ENCODE measurements at places on chromosomes 3 and 15.

DNA sequence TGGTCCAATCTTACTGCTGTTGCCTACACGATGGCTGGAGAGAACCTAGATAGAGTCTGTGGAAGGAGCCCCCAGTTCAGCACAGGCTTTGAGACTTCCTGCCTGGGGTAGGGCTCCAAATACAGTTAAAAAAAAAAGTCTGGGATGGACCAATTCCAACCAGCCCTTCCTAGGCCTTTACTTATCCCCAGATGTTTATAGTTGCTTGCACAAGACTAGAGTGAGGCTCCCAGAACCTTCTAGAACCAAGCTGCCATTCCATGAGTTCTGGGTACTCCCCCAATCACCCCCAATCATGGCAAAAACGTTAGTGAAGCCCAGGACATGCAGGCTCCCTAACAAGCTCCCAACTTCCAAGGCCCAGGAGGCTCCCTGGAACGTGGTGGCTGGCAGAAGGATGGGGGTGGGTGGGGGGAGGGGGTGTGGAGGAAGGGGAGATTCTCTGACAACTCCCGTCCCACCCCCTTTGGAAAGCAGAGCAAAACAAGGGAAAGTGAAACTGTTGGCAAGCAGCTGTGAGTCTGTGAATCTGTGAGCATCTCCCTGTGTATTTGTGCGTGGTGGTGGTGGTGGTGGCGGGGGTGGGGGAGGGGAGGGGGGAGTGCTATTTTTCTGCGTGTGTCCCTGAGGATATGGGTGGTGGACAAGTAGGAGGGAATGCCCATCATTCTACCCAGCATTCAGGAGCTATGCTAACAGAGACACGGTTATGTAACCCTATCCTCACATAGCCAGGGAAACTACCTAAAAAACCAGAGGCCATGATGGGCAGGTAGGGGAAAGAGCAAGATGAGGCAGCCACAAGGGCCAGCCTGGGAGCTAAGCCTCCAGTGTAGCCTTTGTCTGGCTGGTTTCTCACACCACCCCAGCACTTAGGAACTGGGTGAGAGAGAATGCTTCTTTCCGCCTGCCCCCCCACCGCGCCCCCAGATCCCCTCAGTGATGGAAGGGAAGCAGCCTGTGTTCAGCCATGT is 2.0 kb downstream of the MST1R start:
- no peak for DNase-seq

GRCh38 chr3:45064512-45065372 is 38.6 kb downstream of the CLEC3B start:
- DNase-seq, result no peak

- DNase-seq, result no peak
Measured at GRCh38 chr3:69763458-69763857, 24.2 kb downstream of the MITF start.

GRCh38 chr3:57951066-57951882 is 56.9 kb upstream of the FLNB start:
- no peak for DNase-seq

- DNase-seq, result no peak
Measured at GRCh38 chr15:85649372-85649771, 145.4 kb downstream of the KLHL25 start.

- DNase-seq, result no peak
Measured at GRCh38 chr15:52082197-52083036, 30.2 kb downstream of the BCL2L10 start.

DNA sequence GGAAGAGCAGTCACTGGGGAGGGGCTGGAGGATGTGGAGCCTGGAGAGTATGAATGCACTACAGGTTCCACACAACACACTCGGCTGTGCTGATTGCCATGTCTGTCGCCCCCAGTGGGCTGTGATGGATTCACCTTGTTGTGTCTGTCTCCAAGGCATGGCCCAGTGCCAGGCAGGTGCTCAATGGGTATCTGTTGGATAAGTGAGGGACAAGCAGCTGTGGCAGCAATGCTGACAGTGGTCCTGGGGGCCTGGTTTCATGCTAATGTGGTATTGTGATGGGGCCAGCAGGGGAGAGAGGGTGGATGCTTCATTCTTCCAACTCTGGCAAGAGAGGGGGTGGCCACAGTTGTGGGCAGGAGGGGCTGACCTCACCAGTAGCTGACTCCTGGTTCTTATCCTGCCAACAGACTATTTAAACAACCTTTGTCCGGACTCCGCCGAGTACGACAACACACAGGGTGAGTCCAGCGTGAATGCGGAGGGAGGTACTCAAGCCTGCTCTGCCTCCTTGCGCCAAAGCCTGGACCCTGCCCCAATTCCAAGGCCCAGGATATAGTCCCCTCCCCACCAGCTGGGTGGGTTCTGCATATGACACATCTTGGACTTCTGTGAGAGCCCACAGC is 47.3 kb upstream of the NR2C2 start:
- no peak for DNase-seq

GRCh38 chr3:12413721-12414255 is 70.5 kb upstream of the TSEN2 start:
- DNase-seq, result no peak

- DNase-seq, result peak; percentile 63
Measured at GRCh38 chr15:67100801-67101581, 35.6 kb downstream of the SMAD3 start.

DNA sequence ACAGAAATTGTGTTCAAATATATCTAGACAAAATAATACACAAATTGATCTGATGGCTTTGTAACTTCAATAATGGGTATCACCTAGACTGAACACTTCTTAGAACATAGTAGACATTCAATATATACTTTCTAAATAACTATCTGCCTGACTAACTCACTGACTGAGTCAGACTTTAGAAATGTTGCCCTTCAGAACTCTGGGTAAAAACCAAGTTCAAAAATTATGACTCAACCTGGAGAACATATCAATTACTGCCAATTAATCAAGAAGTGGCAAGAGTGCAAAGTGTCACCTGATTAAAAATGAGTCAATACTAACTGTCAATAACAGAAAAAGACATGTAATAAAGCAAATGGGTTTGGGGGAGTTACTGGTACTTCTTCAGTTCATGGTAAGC is 144.6 kb upstream of the TMCO5A start:
- DNase-seq, result no peak

- DNase-seq, result no peak
Measured at GRCh38 chr15:83396101-83396500, 51.0 kb upstream of the SH3GL3 start.

GRCh38 chr3:134330883-134331810 is 43.1 kb downstream of the AMOTL2 start:
- no peak for DNase-seq

- no peak for DNase-seq
Measured at GRCh38 chr3:106217745-106218144, 348.9 kb upstream of the CBLB start.
